Stimulated activated CD8-positive, alpha-beta memory T cell treated with anti-CD3 and anti-CD28 coated beads, Interleukin-7, amount 100 ng/mL, for 1 hour (primary cell): ENCODE measurements at places on chromosomes 3 and 15.

- no peak for DNase-seq
Observed at GRCh38 chr15:59237924-59238331, 31.3 kb downstream of the LDHAL6B start.

GRCh38 chr3:121545049-121545573, 677 bp downstream of the POLQ start:
- no peak for DNase-seq

- no peak for DNase-seq
Observed at GRCh38 chr3:180036092-180036670, 556 bp downstream of the PEX5L start.

DNA sequence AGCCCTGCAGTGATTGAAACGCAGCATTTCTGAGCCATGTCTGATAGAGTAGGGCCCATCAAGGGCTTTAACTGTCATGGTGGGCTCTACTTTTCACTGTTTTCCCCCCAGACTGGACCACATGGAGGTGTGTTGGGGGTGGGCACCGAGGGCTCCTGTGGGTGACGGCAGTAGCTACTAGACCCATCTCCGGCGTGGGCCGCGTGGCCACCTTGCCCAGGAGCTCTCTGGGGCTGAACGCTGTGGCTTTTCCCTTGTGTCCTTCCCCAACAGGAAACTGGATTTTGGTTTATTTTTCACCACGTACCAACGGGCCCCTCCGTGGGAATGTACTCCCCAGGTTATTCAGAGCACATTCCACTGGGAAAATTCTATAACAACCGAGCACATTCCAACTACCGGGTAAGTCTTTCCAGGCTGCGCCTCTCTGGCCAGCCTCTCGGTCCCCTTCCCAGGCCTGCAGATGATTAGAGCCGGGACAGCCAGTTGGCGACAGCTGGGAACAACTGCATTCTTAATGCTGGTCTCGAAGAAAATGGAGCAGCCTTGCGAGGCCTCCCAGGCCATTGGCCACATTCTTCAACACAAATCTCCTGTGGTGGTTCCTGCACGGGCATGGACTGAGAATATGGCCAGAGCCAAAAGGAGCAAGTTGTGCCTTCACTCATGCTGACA, 67.7 kb downstream of the MESD start:
- DNase-seq, result no peak

GRCh38 chr3:198076722-198077308, 116.8 kb downstream of the LMLN start:
- no peak for DNase-seq

DNA sequence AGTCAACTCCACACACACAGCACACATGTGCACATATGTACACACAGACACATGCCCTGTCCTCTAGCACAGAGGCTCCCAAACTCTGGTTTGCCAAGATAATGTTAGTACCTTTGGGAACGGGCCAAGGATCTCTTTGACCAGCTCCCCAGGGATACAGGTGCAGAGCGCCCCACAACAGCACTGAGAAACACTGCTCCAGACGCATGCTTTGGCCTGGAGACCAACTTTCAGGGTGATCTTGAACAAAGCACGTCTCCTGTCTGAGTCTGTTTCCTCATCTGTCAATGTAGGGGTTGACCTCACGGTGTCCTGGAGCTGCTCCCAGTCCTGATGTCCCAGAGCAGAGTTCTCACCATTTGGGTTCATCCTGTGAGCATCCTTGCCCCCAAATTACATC, 15.9 kb upstream of the SKOR1 start:
- DNase-seq, result no peak
